ENCODE measurements at places on chromosomes 7 and 10.

DNA sequence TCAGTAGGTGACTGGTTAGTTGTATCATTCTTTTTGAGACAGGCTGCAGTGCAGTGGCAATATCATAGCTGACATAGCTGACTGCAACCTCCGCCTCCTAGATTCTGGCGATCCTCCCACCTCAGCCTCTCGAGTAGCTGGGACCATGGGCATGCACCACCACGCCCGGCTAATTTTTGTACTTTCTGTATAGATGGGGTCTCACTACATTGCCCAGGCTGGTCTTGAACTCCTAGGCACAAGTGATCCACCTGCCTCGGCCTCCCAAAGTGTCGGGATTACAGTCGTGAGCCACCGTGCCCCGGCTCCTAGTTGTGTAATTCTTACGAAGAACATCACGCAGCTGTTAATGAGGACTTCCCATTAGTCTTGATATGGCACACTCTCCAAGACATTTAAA lies 123.4 kb upstream of the VKORC1L1 start:
- no peak for DNase-seq

GRCh38 chr7:89738549-89738948 lies 415.7 kb upstream of the STEAP1 start:
- no peak for DNase-seq

DNA sequence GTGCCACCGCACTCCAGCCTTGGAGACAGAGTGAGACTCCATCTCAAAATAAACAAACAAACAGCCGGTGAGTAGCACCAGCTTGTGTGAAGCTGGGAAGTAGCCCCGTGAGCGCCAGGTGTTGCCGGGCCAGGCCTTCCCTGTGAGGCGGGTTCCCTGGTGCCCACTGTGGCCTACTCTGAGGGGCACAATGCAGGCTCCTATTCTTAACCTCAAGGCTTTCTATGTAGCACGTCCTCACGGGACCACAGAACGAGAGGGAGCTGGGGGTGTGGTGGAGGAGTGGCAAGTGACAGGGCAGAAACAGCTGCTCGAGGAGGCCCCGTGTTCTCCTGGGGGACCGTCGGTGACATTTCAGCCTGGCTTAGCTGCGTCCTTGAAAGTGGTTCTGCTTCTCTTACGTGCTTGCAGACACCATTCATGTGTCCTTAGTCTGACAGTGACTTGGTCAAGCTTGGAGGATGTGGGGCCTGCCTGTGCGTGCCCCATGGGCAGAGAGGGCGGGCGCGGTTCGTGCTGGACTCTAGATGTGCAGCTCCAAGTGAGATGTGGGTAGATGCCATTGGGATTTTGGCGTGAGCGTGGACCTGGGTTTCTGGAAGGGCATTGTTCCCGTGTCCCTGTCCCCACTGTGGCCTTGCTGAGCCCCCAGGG lies 116.6 kb downstream of the NKX6-2 start:
- no peak for DNase-seq

DNA sequence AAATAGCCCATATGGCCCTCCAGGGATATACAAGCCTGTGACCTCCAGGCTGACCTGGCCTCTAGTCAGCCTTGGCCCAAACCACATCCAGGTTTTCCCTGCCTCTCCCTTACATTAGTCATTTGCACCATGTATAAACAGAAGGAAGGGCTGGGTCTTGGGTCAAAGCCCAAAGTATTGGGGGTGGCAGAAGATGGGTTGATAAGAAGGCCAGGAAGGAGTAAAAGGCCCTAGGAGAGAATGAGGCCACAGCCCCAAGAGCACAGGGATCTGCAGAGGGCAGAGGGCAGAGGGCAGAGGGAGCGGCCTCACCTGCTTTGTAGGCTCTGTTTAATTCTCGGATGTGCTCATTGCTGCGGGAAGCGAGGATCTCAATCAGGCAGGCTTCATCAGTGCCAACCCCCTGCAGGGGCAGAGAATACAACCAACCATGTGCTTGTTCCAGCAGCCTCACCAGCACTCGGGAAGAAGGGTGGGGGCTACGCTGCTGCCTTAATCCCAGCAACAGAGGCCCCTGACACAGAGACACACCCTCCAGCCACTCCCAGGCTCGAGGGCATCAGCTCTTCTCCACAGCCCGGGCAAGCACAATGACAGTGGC lies 31.3 kb downstream of the PLAC9 start:
- DNase-seq: no peak

DNA sequence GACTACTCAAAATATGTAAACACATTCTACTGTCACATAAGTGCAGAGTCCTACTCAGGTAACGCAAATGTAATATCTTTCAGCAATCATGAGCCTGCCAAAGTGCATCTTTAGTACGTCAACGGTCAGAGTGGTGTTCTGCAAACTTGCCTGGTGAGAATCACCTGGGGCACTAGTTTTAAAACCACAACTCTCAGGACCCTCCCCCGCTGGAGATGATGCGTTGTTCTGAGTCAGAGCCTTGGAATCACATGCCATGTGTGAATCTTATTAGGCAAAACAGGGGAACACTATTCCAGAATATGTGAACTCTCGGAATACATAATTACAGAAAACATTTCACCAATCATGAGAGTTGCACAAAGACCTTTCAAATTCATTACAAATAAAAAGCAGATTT lies 115.7 kb downstream of the TPK1 start:
- no peak for DNase-seq

DNA sequence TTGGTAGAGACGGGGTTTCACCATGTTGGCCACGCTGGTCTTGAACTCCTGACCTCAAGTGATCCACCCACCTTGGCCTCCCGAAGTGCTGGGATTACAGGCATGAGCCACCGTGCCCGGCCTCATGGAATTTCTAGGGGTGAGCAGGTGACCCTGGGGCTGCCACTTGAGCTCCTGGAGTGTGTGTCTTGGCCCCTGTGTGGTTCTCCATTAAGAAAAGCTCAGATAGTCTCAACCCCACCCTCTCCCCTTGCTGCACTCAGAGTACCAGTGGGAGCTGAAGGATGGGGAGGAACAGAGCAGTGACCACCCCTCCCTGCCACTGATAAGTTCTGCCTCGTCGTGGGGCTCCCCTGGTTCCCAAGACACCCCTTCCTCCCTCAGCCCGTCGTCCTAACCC lies 45.3 kb downstream of the RCC1L start:
- DNase-seq: no peak

GRCh38 chr10:47384148-47384921 lies at the start of gene ZNF488:
Gene ZNF488 (minus strand): TSS chr10:47384293. CDS start chr10:47368829, 15,464 bp downstream.
- DNase-seq: peak; percentile 60

DNA sequence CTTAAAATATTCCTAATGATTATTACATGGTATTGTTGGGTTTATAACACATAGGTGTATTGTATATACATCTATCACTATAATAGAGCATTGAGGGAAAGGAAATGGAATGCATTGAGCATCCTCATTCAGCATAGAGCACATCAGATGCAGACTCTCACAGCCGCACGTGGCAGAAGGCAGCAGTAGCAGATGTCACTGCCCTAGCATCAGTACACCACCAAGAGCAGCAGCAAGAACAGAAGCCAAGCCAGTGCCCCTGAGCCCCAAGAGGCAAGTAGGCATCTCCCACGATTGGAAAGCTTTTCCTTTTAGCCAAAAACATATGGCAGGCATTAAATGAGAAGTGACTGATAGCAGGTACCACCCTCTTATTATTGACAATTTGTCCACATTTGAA lies 510.0 kb downstream of the TNS3 start:
- no peak for DNase-seq

- DNase-seq: no peak
Observed at GRCh38 chr7:4439444-4439843, 242.7 kb upstream of the FOXK1 start.

- no peak for DNase-seq
Observed at GRCh38 chr10:10647331-10647730, 370.3 kb upstream of the CELF2 start.

GRCh38 chr10:22541900-22542299 lies 172.5 kb downstream of the PIP4K2A start:
- DNase-seq: no peak

- no peak for DNase-seq
Observed at GRCh38 chr10:87506956-87507355, 2.3 kb downstream of the MINPP1 start.

Data from stimulated activated naive CD4-positive, alpha-beta T cell (primary cell).